ENCODE measurements at places on chromosomes 3 and 15.

GRCh38 chr15:48418343-48418742 is 87.1 kb downstream of the DUT start:
- DNase-seq = no peak

- DNase-seq = peak; percentile 58
These were observed at the start of gene OCA2 for GRCh38 chr15:28098766-28099554. Gene OCA2 (minus strand): TSS chr15:28099315. CDS start chr15:28081874, 17,441 bp downstream.

DNA sequence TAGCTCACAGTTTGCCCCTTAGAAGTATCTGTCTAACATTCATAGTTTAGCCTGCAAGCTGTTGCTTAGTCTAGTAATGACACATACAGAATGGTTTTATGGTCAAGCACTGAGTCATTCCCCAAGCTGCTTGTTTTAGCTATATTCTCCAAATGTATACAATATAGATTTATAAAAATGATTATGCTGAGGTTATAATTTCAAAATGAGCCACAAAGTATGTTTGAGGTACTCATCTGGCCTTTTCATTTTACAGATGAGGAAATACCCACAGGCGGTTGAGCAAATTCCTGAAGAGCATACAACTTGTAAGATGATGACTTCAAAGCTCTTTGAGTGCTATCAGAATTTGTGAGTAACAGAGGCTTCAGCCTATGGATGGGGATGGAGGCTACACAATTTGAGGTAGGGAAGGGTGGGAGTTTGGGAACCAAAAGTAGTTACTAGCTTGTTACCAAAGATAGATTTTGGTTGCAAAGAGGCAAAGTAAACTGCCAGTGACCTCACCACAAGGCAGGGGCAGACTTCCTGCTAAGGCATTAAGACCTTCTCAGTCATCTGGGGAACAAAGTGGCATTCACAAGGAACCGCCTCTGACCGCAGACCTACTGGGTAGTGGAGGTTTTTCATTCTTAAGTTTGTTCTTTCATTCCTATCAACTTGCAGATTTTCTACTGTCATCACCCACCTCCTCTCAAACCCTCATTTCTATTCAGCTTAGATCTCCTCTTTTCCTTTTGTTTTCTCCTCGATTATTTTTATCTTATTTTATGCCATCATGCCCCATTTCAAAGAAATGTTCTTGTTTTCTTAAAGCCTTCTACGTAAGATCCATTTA is 257.2 kb upstream of the NECTIN3 start:
- DNase-seq = peak; percentile 88

DNA sequence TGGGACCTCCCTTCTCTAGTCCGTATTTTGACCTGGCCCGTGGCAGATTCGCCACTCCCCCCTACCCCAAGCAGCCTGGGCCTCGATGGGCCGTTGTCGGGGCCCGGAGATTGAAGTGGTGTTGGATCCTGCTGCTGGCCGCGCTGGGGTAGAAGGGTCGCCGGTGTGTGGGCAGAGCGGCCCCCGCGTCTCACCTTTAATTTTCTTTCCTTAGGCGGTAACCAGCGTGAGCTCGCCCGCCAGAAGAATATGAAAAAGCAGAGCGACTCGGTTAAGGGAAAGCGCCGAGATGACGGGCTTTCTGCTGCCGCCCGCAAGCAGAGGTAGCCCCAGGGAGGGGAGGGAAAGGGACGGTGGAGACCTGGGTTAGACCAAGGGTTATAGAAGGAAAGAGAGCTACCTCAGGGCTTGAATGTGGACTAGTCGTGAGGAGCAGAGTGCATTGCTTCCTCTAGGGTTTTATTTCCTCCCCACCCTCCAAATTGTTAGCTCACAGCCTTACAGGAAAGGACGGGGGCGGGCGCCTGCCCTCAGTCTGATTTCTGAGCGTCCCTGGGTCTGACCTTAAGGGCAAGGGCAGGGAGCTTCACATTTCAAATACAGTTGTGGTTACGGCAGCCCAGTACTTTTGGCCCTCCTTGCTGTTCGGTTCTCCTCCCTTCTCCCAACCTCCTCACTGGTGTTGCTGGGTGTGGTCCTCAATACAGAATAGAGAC is 799 bp downstream of the SERF2 start:
- peak; percentile 51 for DNase-seq

DNA sequence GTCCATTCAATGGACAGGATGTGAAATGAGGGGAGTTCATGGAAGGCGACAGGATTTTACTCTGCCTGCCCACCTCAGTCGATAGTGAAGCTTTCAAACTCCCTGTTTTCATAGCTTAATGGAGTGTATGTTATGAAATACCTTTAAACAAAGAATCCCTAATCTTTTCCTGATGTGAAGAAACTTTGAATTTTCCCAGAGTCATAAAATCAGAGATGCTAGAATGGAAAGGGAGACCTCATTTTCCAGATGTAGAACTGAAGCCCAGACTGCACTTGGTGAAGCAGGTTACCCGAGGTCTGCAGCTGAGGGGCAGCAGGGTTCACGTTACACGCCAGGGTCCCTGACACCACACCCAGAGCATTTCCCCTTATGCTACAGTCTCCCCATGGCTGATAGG is 34.7 kb upstream of the LACTB start:
- DNase-seq = no peak
